ENCODE measurements at places on chromosomes 6 and 20. TPM values are rescaled to one million over a fixed set of nuclear protein-coding genes. Genes with fewer than 3 reads are reported as not detected.

GRCh38 chr6:75427329-75427728 lies 66.3 kb downstream of the FILIP1 start:
- DNase-seq: no peak

- no peak for DNase-seq
These were observed 105.9 kb upstream of the ENPP5 start for GRCh38 chr6:46276576-46277142.

GRCh38 chr20:8097307-8097706 lies 34.8 kb upstream of the PLCB1 start:
- DNase-seq: no peak

GRCh38 chr6:17983730-17984129 lies 3.7 kb downstream of the KIF13A start:
- no peak for DNase-seq

Gene KCNS1
- 2.2 TPM for total RNA-seq

GRCh38 chr6:142537612-142538478 lies 236.0 kb downstream of the ADGRG6 start:
- DNase-seq: no peak

Gene SLC22A16
- total RNA-seq: not detected

GRCh38 chr6:26152226-26153101 lies 65.2 kb downstream of the HFE start:
- no peak for DNase-seq

Gene NFATC2
- total RNA-seq: 9.5 TPM

DNA sequence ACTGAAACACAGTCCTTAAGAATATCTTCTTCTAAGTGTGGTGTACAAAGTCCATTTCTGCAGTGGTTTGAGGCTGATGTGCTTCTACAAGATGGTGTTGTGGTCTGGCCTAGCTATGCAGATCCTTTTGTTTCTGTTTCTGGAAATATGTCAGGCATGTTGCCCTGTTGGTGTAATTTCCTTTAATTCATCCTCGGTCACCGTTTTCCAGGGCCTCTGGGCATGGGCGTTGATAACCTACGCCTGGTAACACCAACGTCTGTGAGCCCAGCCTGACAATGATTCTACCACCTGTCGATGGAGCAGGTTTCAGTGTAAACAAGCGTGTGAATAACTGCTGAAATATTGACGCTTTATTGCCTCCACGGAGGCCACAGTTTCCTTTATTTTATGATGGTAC lies 33.3 kb upstream of the AFDN start:
- DNase-seq: no peak

Gene ZBTB9
- 11.3 TPM for total RNA-seq

Gene CFB
- total RNA-seq: 13.6 TPM

GRCh38 chr20:4787820-4788219 lies 66.1 kb downstream of the PRND start:
- no peak for DNase-seq

DNA sequence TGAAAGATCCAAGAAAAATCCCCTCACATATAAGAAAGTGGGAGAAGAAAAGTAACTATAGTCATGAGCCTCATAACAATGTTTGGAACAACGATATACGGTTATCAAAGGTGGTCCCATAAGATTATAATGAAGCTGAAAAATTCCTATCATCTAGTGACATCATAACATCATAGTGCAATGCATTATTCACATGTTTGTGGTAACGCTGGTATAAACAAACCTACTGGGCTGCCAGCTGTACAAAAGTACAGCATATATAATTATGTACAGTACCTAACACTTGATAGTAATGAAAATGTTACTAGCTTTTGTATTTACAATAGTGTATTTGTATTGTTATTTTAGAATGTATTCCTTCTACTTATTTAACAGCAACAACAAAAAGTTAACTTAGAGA lies 240.7 kb downstream of the RNGTT start:
- DNase-seq: no peak

- no peak for DNase-seq
These were observed 88.0 kb downstream of the FRK start for GRCh38 chr6:115972679-115973078.

All from type B pancreatic cell (in vitro differentiated cells).